ENCODE measurements at places on chromosomes 7 and 10.

- DNase-seq = no peak
These were observed 153.6 kb downstream of the IMMP2L start for GRCh38 chr7:111408724-111409123.

GRCh38 chr7:135179321-135179925 lies 8.9 kb upstream of the CYREN start:
- DNase-seq = no peak

DNA sequence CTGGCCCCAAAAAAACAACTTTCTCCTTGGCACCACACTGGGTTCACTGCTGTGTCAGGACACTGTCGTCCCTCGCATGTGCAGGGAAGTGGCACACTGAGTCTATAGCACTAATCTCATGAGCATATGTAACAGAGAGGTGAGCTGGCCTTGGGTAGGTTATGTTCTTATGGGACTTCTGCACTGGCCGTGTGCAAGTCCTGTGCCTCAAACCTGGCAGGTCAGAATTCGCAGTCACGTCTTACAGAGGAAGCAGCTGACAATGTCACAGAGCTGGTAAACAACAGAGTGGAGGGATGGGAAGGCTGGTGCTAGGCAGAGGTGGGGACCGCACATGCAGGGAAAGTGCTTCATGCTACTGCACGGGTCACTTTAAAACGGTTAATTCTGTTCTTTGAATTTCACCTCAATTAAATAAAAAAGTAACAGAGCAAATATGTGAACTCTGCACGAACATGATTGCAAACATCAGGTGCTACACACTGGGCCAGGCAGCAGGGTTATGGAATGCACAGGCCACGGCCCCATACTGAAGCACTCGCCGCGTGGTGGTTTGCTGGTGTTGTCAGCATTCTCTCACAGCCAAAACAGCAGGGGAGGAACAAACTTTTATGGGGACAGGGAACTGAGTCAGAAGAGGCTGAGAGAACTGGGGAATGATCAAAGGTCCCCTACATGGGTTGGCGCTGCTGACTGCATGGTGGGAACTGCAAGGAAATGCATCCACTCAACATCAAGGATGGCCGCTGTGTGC lies 54.2 kb downstream of the VOPP1 start:
- DNase-seq = no peak

DNA sequence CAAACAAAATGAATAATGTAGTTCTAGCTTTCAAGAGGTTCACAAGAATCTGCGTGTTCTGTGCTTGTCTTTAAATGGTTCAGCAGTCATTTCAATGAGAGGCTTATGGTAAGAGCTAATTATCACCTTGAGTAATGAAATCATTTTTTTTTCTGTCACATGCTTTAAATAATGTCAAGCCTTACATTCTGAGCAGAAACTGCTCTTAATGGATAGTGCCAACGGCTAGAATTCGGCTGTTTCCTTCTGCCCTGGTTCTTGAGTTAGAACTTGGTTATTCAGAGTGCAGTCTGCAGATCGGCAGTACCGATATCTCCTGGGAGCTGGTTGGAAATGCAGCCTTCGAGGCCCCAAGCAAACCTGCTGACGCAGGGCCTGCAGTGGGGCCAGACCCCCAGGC lies 316.2 kb downstream of the CAMK1D start:
- DNase-seq = no peak

- DNase-seq = no peak
These were observed 12.0 kb upstream of the SVOPL start for GRCh38 chr7:138713191-138713590.
